Left lobe of liver (tissue), 2 donors: ENCODE measurements at places on chromosomes 5 and 9. TPM values are rescaled to one million over a fixed set of nuclear protein-coding genes. Genes with fewer than 3 reads are reported as not detected.

- no peak for DNase-seq
Measured at GRCh38 chr5:142466195-142466971, 141.6 kb upstream of the SPRY4 start.

DNA sequence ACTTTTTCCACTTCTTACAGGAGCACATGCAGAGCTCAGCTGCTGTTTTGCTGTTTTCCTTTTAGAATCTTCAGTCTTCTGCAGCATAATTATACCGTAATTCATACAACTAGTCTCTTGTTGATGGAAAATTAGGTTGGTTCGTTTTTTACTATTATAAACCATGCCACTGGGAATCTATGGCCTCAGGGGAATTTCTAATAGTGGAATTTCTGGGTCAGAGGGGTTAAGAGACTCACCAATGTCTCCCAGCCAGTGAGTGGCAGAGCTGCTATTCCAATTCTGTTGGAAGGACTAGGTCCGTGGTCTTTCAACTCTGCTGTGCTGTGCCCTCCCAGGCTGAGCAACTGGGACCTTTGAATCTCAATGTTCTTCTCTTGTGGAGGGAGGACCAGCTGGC, 282.5 kb downstream of the ZSWIM6 start:
- no peak for DNase-seq

DNA sequence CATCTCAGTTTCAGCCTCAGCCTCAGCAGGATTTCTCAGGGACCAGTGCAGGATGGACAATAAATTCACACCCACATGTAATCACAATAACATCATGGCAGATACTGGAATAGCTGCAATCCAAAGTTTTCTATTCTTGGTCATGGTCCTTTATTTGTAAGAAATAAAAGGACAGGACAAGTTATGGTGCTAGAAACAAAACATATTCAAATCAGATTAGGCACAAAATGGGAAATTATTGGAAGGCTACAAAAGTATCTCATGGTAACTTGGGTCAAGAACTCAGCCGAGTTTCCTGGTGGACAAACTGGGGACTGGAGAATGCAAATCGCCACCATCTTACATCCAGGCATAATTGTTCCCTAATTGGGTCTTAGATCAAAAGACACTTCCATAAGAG, 1768.2 kb upstream of the WWC1 start:
- DNase-seq: no peak

- no peak for DNase-seq
Measured at GRCh38 chr5:138533973-138534941, 8.8 kb downstream of the ETF1 start.

- no peak for DNase-seq
Measured at GRCh38 chr5:101338226-101338625, 435.1 kb upstream of the ST8SIA4 start.

Gene AFAP1L1
- 2.6 TPM for total RNA-seq
